ENCODE measurements at places on chromosomes 2 and 18. TPM values are rescaled to one million over a fixed set of nuclear protein-coding genes. Genes with fewer than 3 reads are reported as not detected.

- DNase-seq = no peak
Observed at GRCh38 chr2:223532712-223533111, 69.4 kb downstream of the SCG2 start.

- DNase-seq = no peak
Observed at GRCh38 chr2:88818381-88818780, 126.9 kb downstream of the RPIA start.

- no peak for DNase-seq
Observed at GRCh38 chr2:102033031-102033749, 41.4 kb downstream of the IL1R2 start.

GRCh38 chr2:80700961-80701360 lies 396.4 kb upstream of the LRRTM1 start:
- no peak for DNase-seq

- DNase-seq = no peak
Observed at GRCh38 chr2:208609166-208609804, 202.7 kb downstream of the PTH2R start.

GRCh38 chr2:69603146-69603743 lies 40.3 kb downstream of the AAK1 start:
- DNase-seq = no peak

GRCh38 chr2:181408861-181409260 lies 48.3 kb upstream of the ITGA4 start:
- DNase-seq = no peak

DNA sequence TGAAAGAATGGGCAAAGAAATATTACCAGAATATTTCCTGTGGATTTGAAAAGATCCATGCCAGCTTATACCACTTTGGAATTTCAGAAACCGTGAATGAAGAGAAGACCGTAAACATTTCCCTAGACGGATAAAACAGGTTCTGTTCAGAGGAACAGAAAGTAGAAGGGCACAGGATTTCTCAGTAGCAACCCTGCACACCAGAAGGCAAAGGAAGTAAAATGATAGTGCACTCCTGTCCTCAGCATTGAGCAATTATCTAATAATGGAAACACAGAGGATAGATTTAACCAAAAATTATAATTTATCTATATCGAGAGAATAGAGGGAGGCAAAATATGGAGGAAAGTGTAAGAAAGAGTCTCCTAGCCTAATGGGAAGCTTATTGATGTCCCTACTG lies 87.0 kb upstream of the ITGA6 start:
- no peak for DNase-seq

GRCh38 chr2:204491528-204491927 lies 53.7 kb upstream of the PARD3B start:
- DNase-seq = no peak

GRCh38 chr2:19742872-19743271 lies 158.9 kb downstream of the TTC32 start:
- DNase-seq = no peak

DNA sequence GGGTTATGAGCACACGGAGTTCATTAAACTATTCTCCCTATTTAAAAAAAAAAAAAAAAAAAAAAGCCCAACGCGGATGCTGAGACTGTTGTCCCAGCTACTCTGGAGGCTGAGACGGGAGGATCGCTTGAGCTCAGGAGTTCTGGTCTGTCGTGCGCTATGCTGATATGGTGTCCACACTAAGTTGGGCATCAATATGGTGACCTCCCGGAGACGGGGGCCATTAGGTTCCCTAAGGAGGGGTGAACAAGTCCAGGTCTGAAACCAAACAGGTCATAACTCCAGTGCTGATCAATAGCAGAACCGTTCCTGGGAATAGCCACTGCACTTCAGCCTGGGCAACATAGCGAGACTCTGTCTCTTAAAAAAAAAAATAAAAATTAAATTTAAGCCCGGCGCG lies 12.9 kb upstream of the ANKRD53 start:
- DNase-seq = no peak

DNA sequence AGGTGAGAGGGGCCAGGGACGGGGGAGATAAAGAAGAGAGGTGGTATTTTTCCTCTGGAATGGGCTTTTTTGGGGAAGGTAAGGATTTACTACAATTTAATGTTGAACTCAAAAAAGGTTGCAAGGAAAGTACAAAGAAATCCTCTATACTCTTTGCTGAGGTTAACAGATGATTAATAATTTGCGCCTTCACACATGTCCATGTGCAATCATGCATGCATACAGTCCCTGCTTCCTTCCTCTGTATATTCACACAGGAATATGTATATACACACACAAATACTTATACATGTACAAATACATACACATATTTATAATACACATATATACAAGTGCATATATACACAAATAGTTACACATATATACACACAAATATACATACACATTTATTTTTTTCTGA lies 193.4 kb downstream of the NBAS start:
- no peak for DNase-seq

- DNase-seq = no peak
Observed at GRCh38 chr2:174395969-174396630, 570 bp downstream of the SCRN3 start.

GRCh38 chr2:27281855-27282559 lies at the start of gene TRIM54:
TSS of gene TRIM54 (plus strand) at chr2:27282429. CDS start at chr2:27282732, 303 bp downstream.
- DNase-seq = no peak

SERPINB10 gene
- total RNA-seq = not detected

LRP1B gene
- 3.2 TPM for total RNA-seq

GLI2 gene
- total RNA-seq = 6.4 TPM

ST8SIA5 gene
- not detected for total RNA-seq

EFEMP1 gene
- 68.8 TPM for total RNA-seq

Measured in sigmoid colon (tissue), 7 donors.